ENCODE measurements at places on chromosomes 6 and 20.

GRCh38 chr6:128172752-128173682, 272.2 kb upstream of the THEMIS start:
- no peak for DNase-seq

DNA sequence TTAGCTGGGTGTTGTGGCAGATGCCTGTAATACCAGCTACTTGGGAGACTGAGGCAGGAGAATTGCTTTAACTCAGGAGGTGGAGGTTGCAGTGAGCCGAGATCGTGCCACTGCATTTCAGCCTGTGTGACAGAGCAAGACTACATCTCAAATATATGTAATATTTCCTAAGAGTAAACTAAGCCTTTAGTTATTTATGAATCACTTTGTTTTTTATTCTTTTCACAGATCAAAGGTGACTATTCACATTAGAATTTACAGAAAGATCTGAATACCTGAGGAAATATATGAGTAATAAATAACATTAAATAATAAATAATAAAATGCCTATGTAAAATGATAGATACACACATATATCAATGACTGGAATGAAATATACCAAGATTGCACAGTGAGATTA, 630.8 kb upstream of the IMPG1 start:
- no peak for DNase-seq

DNA sequence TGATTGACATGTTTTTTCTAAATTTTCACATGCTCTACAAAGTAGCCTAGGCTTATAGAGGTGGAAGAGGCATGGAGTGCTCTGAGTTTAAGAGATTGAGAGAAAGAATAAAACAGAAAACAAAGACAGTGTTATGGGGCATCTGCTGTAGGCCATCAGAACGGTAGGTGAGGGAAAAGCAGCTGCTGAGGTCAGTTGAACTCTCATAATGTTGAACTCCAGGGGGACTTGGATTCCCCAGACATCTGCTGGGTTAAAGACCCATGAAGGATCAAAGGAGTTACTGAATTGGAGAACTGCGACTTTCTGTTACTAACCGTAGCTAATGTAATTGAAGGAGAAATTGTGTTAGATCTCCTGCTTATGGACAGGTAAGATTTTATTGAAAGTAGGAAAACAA, 333.9 kb downstream of the TFAP2B start:
- no peak for DNase-seq

DNA sequence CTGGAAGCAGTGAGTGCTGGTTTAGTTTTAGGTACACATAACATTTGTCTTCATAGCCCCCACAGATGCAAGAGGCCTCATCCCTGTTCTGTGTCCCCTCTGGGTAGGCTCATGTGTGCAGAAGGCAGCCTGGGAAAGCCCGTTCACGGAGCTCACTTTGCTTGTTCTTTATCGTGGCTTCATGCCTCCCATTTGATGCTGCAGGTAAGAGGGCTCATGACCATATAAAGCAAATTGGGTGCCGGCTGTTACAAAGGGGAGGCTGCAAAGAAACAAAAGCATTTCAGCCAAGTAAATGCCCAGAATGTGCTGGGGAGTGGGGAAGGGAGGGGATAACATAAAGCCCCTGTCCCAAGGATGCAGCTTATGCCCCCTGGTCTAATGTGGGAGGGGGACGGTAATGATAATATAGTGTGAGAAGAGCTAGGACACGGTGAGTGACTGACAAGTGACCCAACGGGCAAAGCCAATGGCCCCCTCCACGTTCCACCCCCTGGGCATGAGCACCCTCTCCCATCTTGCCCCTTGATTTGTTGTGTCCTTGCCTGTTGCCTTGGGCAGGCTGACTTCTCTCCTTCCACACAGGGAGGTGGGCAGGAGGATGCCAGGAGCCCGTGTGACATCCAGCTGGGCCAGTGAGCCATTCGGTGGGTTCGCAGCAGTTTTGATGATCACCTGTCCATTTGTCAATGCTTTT, 138.0 kb downstream of the FOXO3 start:
- peak; percentile 22 for DNase-seq

- no peak for DNase-seq
These were observed 72.2 kb downstream of the CDH26 start for GRCh38 chr20:60030471-60030870.
